Central memory CD4-positive, alpha-beta T cell (primary cell): ENCODE measurements at places on chromosomes 11 and 22.

DNA sequence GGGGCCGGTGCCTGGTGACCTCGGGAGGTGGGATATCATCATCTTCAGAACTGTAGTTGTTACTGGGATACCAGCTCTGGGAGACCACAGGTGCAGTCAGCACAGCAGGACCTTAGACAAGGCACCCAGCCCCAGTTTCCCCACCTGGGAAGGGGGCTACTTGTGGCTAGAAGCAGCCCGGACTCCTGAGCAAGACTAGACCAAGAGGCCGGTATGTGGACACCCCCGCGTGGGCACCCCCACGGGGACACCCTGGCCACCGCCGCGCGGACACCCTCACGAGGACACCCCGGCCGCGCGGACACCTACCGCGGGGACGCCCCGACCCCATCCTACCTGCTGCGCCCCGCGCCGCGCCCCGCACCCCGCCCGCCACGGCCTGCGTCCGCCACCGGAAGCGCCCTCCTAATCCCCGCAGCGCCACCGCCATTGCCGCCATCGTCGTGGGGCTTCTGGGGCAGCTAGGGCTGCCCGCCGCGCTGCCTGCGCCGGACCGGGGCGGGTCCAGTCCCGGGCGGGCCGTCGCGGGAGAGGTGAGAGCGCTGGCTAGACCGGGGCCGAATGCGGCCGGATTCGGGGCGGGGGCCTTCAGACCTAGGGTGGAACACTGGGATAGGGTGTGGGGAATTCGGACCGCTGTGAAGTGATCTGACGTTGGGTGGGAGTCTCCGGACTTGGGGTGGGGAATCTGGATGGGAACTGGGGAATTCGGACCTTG is at the start of the genes COMT and TXNRD2:
Gene COMT (plus strand): TSS at position 408 of the 718 bp plus-strand sequence. CDS start 20,755 bp downstream, outside the sequence.
Gene TXNRD2 (minus strand): TSS at position 454 of the 718 bp plus-strand sequence. CDS start 15 bp downstream, at position 439.
- peak; percentile 63 for DNase-seq

DNA sequence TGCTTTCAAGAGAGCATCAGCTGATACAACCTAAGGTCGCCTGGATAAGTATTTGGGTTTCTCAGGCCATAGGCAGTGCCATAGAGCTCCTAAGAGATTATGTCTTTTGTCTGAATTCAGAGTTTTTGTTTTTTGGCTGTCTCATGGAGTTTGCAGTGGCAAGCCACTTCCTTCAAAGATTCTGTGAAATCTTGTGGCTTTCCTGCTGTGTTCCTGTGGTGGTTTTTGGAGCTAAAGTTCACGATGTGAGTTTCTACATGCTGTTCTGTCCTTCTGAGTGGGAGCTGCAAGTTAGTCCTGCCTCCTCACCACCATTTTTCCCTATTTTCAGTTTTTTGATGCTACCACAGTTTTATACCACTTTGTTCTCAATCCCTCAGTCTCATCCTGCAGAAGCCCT is 111.4 kb downstream of the COMMD9 start:
- DNase-seq: no peak

DNA sequence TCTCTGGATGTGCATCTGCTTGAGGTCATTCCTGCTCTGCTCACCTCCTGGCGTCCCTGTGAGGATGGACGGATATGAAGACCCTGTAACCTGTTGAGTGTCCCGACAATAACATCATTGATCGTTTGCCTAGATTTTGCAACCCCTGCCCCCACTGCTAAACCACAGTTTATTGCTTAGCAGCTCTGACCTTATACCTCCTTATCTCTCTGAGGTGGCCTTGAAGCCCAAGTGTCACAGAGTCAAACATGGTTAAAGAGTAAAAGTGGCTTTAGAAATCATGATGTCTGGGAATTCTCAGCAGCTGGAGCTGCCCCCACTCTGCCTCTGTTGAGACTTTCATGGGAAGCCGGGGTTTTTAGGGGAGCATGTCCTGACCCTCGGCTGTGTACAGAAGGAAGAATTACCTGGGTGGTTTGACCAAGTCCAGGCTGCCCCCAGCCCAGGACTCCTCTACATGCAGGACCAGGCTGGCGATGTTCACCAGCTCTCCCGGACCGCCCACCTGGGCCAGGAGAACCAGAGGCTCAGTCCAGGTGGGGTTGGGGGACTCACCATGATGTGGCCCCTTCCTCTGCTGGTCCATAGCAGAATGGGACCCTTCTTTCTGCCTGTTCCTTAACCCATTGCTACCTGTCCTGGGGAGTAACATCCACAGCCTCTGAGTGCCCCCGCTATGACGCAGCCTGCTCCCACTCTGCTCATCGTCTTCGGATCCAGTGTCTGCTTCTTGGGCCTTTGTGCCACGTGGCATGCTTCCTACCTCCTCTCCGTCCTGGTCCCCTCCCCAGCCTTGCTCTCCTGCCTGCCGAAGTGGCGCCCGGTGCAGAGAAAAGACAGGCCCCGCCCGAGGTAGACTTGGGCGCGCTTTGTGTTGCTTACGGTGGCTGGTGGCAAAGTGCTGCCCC is 33.4 kb upstream of the FTH1 start:
- DNase-seq: no peak

DNA sequence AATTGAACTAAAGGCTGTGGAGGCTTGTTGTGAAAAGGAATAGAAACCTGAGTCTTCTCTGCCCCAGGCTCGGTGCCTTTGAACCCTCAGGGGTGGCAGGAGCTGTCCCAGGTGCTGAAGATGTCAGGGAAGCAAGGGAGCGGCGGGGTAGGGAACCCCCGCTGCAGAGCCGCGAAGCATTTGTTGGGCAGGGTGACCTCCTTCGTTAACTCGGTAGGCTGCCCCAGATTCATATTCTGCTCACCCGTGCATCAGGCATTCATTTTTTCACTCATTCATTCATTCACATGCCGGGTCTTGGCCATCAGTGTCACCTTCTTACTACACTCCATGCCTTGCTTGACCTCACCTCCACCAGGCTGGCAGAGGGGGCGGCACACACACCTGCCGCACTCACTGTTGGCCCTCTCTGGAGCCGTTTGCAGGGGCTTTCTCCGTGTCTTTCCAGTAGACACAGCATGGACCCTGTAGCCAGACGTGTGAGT is 618.9 kb downstream of the BRD1 start:
- DNase-seq: no peak

DNA sequence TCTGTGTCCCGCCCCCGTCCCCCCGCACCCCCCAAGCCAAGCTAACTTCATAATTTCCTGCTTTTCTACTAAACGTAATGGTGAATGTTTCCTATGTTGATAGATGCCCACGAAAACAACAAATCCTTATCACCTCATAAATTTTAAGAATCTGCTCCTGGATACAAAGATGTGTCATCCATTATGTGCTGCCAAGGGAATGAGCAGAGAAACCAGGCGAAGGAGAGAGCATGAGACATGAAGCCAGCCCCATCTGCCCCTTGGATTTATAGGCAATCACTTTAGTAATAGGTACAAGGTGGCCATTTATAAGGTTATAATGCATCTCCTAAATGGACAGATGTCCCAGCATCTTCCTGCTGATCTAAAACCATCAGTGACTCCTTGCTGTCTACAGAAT is 30.3 kb downstream of the LAYN start:
- no peak for DNase-seq

DNA sequence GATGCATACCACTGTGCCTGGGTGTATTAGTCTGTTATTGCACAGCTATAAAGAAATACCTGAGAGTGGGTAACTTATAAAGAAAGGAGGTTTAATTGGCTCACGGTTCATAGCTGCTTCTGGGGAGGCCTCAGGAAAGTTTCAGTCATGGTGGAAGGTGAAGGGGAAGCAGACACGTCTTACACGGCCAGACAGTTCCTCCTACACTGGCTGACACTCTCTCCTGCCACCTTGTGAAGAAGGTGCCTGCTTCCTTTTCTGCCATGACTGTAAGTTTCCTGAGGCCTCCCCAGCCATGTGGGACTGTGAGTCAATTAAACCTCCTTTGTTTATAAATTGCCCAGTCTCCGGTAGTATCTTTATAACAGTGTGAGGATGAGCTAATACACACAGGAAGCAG is 33.6 kb upstream of the CD81 start:
- no peak for DNase-seq

DNA sequence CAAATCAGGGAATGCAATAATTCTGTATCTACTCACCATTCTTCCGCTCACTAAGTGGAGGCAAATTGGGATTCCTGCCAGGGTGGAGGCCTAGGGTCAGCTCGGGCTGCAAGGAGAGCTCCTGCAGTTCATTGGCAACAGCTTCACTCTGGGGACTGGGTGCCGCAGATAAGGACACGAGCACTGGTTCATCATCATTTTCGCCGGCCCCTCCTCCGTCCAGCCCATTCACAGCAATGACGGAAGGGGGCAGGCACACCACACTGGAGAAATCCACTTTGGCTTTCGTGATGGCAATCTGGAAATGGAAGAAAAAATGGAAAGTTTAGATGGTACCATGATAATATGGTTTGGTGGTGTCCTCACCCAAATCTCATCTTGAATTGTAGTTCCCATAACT is 84.4 kb downstream of the MRTFA start:
- DNase-seq: no peak

GRCh38 chr22:32764330-32765131 is 37.0 kb upstream of the TIMP3 start:
- no peak for DNase-seq

- DNase-seq: no peak
Measured at GRCh38 chr11:104799251-104799650, 99.0 kb downstream of the CASP12 start.

DNA sequence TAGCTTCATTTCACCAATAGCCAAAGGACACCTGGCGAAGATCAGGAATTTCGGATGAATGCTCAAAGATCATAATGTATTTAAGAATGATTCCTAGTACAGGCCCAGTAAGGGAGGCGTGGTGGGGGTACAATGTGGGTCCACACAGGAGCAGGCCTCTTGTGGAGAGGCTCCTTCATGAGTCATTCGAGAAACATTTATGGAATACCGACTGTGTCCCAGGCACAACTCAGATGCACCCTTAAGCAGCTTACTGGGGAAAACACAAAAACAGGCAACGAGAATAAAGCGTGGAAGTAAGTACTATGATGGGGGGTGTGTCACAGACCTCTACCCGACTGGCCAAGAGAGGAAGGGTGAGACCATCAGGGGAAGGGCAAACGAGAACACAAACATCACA is 44.5 kb downstream of the SMCO4 start:
- no peak for DNase-seq

GRCh38 chr11:61959114-61959513 is 8.3 kb downstream of the FTH1 start:
- DNase-seq: no peak

DNA sequence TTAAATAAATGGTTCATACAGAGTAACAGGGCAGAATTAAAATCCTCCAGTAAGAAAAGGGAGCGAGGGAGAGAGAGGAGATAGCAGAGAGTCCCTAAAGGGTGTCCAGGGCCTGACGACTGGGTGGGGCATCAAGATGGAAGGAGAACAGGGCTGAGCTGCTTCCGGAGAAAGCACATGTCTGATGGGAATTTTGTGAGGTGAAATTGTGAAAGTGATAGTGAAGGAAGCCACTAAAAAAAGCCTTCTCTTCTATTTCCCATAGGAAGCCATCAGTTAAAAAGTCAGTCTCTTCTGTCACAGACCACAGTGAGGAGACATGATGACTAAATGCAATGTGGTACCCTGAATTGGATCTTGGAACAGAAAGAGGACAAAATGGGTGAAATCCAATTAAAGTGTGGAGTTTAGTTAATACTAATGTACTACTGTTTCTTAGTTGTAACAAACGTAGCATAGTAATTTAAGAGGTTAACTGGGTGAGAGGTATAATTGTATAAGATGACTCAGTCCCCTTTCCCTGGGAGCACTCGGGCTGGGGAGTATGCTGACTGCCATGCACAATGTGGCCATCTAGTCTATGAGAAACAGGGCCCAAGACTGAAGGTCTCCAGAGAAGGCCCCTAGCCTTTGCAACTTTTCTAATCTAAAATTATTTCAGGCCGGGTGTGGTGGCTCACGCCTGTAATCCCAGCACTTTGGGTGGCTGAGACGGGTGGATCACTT is 29.5 kb upstream of the FCHSD2 start:
- DNase-seq: no peak

DNA sequence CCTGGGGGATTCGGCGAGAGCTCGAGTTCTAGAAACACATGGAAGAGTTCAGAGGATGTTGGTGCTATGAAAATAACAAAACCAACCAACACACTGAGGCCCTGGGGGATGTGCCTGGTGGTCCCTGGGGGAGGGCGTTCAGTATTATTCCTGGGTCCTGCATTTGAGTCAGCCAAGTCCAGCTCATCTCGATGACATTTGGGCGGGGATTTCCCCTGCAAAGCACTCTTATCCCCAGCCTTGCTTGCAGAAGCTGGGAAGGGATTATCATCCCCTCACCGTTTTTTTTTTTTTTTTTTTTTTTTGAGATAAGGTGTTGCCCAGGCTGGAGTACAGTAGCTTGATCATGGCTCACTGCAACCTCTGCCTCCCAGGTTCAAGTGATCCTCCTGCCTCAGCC is 2.1 kb upstream of the SMIM38 start:
- no peak for DNase-seq

- DNase-seq: no peak
Measured at GRCh38 chr11:63548178-63548577, 11.6 kb downstream of the PLAAT4 start.

DNA sequence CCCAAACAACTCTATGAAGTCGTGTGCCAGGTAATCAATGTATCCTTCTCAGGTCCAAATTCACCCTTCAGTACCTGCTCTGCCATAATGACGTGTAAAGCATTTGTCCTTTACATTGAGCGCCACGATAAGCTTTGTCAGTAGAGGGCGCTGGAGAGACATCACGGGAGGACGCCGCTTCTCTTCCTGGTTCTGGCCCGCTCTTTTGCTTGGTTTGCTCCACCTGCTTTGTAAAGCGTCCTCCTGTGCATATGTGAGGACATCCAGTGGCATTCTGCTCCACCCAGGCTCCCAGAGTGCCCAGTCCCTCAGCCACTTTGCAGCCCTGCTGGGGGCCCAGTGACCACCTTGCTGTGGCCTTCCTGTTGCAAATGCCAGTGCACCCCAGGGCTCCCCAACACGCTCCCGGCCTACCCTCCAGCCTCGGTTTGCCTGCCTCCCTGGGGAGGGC is 61.1 kb downstream of the WT1 start:
- no peak for DNase-seq

DNA sequence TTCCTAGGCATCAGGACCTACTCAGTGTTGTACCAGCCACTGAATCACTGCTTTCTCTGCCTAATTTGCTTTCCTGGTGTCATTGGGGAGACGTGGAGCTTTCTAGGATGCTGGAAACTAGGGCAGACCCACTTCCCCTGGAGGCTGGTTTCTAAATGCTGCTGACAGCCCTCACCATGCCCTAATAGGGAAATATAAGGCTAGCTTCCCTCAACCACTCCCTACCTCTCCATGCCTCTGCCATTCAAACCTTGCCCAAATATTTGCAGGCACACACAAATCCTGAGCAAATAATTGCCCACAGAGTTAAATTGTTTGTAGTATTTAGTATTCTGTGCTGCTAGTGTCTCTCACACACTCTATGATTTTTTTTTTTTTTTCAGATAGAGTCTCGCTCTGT is 310.2 kb downstream of the DDX10 start:
- no peak for DNase-seq

- DNase-seq: no peak
Measured at GRCh38 chr11:61049063-61049377, 53.3 kb upstream of the CD5 start.

DNA sequence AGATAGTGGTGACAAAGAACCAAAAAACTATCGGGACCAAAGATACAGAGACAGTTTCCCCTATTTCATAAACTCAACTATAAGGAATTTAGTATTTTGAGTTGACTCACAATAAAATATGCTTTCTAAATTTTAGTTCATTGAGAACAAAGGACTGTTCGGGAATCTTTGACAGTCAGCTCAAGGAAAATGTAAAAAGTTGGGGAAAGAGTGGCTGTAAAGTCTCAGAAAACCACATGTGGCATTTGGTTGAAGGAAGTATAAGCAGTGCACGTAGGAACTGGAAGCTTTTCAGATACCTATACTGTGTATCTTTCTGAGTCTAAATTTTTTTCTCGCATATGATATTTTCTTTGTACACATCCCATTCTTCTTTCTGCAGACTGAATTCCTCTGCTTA is 688.9 kb downstream of the KCNA4 start:
- DNase-seq: no peak
